ENCODE measurements at places on chromosomes 3 and 15.
A peak's percentile ranks its signal among the peaks of the same experiment; 100 is the strongest.

- DNase-seq, result peak; percentile 69
These were observed 55.9 kb upstream of the RARB start for GRCh38 chr3:25372167-25372566.

DNA sequence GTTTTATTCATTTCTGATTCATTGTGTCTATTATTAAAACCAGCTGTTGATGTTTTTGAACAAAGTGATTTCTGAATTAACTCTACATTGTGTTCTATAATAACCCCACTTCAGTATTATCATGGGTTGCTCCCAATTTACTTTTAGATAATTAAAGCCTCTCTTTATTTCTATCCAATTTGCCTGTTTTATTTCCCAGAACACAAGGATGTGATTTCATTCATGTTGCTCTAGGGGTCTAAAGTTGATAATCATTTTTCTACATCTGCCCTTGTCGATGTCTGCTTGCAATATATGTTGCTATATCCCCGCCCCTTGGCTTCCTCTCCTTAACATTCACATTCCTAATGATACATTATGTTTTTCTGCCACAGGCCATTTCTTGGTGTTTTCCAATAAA is 747.3 kb downstream of the CADM2 start:
- no peak for DNase-seq

- no peak for DNase-seq
These were observed 44.9 kb downstream of the GJD2 start for GRCh38 chr15:34709866-34710265.

DNA sequence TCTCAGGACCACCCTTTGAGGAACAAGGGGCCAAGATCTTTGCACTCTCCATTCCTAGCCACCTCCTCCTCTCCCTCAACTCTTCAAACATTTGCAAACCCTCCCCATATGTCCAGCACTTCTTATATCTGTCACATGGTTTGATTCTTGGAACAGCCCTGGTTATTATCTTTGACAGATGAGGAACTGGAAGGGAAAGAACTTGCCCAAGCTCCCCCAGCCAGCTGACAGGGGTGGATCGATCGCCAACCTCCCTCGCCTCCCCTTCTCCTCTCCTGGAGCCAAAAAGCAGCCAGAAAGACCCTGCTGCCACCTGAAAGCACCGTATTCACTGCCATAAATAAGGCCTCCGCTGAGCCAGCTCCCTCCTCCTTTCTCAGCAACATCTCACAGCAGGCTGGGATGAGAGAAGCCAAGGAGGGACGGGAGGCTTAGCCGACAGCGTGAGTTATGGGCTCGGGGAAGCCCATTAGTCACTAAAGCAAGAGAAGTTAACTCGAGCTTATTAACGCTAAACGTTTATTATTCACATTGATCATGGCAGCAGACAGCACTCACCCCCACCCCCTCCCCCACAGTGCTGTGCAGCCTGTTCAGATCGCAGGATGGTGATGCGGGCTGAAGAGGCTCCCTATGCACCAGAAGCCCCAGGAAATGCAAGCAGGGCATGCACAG is 22.2 kb upstream of the FGD5 start:
- DNase-seq, result no peak

DNA sequence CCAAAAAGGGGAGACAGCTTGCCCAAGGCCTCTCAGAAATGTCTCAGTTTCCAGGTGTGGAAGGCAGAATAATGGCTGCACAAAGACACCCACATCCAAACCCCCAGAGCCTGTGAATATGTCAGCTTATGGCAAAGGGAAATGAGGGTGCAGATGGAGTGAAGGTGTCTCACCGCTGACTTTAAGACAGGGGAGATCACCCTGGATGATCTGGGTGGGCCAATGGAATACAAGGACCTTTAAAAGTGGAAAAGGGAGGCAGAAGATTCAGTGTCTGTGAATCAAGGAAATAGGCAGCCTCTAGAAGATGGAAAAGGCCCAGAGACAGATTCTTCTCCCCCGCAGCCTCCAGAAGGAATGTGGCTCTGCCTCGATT is 48.8 kb upstream of the ATP2B2 start:
- no peak for DNase-seq

DNA sequence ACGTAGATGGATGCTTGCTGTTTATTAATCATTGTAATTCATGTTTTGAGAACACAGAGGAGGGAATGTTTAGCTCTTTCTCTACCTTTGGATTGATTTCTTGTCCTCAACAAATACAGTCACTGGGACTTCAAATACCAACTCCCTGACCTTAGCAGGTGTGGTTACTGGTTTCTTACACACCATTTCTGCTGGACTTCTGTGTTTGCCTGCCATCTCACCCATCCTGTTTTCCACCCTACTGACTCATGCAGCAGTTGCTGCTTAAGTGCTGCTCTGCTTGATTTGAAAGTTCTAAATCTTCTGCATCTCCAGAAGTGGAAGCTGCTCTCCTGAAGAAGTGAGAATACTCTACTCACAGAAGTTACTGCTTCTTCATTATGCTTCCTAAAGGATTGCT is 170.3 kb downstream of the ZPLD1 start:
- no peak for DNase-seq

DNA sequence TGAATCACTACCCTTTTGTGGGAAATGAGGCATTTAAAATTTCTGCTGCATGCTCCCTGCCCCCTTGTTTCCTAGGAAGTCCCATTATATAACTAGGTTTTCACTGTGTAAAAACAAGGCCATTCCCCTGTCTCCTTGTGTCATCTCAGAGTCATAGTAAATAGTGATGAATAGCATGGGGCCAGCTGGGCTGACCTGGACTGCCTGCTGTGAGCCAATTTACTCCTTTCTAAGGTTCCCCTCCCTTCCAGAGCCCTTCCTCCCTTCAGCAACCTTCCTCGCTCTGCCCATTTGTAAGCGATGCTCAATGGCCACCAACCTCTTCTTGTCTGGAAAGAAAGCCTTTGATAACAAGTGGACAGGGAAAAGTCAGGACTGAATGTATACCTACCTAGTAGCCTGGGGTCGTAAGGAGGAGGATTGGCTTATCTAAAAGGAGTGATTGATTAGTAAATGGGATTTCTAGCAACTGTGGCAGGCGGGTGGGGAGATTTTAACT is 11.7 kb downstream of the ITGA11 start:
- no peak for DNase-seq

DNA sequence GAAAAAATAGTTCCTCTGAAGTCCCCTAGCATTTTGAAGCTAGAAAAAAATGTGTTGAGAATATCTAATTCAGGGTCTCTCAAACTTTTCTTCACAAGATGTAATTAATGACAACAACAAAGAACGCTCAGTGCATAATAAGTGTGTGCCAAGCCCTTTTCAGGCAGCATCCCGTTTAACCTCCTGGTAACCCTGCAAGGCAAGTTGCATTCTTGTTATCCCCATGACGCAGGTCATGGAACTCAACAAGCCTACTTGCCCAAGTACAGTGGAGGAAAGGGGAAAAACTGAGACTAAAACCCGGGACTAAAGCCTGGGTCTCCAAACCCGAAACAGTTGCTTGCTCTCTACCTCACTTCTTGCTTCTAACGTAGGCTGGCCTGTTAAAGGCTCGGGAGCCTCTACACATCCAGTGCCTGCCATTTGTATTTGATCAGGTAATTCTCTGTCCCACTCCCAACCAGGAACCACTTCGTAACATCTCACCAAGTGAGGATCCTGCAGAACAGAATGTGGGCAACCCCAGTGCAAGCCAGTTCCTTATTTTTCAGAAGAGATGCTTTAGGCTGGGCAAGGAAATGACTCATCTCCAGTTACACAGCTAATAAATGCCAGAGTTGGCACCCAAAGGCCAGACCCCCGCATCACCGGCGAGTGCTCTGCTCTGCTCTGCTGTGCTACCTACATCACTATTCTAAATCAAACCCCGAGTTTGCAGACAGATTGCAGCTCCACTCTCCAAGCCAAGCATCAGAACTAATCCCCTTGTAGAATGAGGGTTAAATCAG is 28.3 kb downstream of the LMCD1 start:
- DNase-seq, result no peak

GRCh38 chr3:107065094-107065861 is 312.0 kb upstream of the CCDC54 start:
- DNase-seq, result no peak

- peak; percentile 50 for DNase-seq
These were observed 10.5 kb upstream of the SLITRK3 start for GRCh38 chr3:165206454-165207266.

DNA sequence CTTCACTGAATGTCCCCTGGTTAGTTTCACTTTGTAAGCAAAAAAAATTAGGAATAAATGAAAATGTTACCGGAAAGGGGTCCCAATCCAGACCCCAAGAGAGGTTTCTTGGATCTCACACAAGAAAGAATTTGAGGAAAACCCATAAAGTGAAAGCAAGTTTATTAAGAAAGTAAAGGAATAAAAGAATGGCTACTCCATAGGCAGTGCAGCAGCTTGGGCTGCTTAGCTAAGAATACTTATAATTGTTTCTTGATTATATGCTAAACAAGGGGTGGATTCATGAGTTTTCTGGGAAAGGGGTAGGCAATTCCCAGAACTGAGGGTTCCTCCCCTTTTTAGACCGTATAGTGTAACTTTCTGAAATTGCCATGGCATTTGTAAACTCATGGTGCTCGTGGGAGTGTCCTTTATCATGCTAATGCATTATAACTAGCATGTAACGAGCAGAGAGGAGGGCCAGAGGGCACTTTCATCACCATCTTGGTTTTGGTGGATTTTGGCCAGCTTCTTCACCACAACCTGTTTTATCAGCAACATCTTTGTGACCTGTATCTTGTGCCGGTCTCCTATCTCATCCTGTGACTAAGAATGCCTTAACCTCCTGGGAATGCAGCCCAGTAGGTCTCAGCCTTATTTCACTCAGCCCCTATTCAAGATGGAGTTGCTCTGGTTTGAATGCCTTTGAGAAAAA is 41.0 kb upstream of the CMSS1 start:
- DNase-seq, result no peak

DNA sequence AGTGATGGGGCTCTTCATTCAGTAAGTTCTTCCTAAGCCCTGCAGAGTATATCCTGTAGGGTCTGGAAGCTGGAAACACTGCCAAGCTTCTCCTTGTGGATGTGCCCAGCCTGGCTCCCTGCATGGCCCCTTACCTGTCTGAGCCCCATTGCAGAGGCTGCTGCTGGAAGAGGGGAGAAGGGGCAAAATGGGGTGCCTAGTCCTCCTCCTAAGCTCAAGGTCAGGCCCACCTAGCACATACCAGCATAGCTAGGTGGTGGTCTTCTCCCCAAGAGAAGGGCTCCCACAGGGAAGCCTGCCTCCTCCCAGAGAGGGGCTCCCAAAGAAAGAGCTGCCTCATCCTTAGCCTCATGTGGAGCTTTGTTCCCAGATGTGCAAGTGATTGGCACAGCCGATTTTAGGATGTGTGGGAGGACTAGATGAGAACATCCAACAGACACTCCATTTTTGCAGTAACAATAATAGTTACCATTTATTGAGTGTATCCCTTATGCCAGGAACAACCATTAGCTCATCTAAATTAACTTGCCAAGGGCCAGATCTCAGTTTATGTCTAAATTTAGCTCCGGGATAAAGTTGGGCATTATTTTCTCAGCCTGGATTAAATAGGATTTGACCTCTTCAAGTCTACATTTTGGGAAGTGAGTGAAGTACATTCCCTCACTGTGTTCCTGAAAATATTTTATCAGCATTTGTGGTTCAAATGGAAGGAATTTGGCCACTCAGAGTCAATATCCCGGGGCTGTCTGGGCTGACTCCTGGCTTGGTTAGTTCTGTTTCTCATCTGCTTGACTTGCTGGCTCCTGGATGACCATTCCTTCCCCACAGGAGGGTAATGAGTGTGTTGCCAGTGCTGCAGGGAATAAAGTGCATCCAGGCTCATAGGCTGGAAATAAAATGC is 291.1 kb upstream of the ROPN1 start:
- no peak for DNase-seq

DNA sequence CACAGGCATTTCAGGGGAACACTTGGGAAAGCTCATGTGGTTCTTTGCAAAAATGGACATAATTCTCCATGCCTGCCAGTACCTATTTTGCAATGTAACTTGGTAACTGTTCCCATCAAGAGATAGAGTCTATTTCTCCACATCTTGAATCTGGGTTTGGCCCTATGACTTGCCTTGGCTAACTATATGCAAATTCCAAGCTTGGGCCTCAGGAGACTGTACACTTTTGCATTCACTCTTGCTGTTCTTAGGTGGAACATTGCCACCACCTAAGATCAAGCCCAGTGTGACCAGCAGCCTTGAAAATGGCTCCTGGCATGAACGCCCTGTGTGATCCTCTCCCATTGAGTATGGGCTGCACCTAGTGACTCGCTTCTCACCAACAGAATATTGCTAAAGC is 19.8 kb upstream of the SMAD6 start:
- no peak for DNase-seq

- no peak for DNase-seq
These were observed 7.4 kb downstream of the DPH3 start for GRCh38 chr3:16257309-16257708.

DNA sequence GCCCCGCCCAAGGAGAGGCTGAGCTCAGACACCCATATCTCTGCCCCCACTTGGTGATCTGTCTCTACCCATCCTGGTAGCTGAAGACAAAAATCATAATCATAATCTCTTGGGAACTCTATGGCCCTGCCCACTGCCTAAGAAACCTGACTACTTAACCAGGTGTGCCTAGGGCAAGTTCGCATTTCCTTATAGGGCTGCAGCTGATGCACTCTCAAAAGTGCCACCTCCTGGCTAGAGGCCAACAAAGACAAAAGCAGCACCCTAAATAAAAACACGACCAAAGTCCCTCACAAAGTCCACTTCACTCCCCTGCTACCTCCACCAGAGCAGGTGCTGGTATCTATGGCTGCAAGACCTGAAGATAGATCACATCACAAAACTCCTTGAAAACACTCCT is 250.4 kb upstream of the SLITRK3 start:
- DNase-seq, result no peak

DNA sequence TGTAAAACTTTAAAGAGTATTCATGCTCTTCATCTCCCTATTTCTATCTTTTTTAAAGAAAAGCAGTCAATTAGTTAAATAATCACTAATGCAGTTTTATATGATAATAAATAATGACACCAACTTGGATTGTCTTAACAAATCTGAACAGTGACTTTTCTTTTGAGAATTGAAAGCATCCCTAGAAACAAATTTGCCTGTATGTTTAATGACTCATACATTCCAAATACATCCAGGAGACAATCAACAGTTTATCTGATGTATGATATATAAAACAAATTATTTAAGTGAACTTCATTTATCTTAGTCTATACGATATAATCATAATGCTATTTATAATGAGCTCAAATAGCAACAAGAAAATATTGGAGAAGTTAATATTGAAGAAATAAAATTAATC is 78.0 kb downstream of the ALCAM start:
- no peak for DNase-seq

GRCh38 chr3:69364354-69364753 is 21.5 kb downstream of the FRMD4B start:
- no peak for DNase-seq

DNA sequence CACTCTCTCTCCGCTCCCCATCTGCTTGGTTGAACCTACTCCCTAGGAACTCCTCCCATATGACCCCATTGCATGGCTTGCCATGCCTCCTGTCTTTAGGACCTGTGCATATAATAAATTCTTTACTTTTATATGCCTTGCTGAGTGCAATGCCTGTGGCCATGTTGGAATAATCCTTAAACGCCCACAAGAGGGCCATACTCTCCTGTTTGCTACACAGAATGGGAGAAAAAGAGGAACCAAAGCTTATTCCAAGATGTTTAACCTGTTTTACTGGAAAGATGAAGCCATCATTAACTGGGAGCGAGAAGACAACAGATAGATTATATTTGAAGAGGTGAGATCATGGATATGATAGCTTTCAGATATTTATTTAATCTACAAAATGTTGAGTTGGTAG is 1097.8 kb downstream of the NAALADL2 start:
- no peak for DNase-seq
